Ureter (tissue), 1 donor: ENCODE measurements at places on chromosomes 11 and 22. TPM values are rescaled to one million over a fixed set of nuclear protein-coding genes. Genes with fewer than 3 reads are reported as not detected.

- DNase-seq: no peak
These were observed 1089.3 kb downstream of the FAM181B start for GRCh38 chr11:81644239-81644840.

GRCh38 chr11:88626216-88626615, 288.7 kb upstream of the CTSC start:
- DNase-seq: no peak

DNA sequence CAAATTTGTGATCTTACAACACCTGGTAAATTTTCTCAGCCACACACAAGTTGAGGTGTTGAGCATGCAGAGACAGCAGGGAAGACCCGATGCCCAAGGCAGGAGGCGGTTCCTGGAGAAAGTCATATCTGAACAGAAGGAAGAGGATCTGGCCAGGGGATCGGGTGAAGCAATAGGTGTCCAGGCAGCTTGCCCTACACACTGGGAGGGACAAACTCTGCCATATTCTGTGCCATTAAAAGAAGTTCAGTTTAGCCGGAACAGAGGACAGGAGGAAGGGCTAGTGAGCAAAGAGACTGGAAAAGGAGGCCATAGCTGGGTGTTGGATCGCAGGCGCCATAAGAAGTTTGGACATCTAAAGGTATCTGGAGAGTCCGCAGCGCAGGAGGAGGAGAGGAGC, 76.5 kb downstream of the TMPRSS5 start:
- no peak for DNase-seq

Gene RASSF10
- total RNA-seq: 3.7 TPM

Gene PATE2
- total RNA-seq: 0.23 TPM

GRCh38 chr11:45324459-45324858, 38.3 kb upstream of the SYT13 start:
- DNase-seq: no peak

Gene SLC22A25
- not detected for total RNA-seq

Gene IL17RA
- 15.4 TPM for total RNA-seq

DNA sequence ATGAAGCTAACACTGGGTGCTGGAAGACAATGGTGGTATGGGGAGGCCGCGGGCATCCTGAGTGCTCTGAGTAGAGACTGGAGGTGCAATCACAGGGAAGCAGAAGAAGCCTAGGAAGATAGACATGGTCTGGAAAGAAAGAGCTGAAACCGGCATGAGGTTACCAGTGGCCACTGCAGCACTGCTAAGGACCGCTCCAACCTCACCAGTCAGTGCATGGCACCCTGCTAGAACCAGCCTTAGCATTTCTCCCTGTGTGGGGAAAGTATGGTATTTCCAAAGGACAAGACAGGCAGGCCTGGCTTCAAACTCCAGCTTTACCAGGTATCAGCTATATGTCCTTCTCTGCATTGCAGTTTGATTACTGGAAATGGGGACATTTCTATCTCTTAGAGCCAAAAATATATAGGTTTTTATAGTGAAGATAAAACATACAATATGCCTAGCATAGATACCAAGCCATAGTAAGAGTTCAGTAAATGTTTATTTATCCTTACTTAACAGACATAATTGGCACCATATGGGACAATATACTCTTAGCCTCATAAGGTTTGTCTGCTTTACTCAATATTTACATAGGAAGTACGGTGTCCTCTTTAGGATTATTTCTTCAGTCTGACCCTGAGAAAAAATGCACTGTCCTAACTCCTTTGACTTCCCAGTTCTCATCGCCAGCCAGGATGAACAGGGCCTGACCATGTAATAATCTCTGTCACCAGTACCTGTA, 231.1 kb downstream of the TENM4 start:
- no peak for DNase-seq

GRCh38 chr11:124737638-124738305, 2.0 kb upstream of the NRGN start:
- DNase-seq: no peak

- DNase-seq: peak; percentile 6
These were observed 13.6 kb upstream of the APOL5 start for GRCh38 chr22:35703861-35704584.

DNA sequence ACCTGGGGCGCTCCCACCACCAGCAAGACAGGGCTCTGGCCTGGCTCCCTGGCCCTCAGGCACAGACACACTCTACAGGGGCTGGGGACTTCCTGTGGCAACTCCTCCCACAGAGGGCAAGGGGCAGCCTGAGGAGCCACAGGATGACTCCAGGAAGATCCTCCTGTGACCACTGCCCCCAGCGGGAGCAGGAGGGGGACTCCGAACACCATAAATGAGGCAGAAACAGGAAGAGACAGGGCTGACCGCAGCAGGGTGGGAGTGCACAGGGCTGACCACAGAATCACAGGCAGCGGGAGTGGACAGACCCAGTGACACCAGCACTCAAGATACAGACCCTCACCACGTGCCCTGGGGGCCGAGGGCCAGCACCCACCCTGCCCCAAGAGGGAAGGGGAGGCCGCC, 10.8 kb downstream of the ARAP1 start:
- DNase-seq: no peak

DNA sequence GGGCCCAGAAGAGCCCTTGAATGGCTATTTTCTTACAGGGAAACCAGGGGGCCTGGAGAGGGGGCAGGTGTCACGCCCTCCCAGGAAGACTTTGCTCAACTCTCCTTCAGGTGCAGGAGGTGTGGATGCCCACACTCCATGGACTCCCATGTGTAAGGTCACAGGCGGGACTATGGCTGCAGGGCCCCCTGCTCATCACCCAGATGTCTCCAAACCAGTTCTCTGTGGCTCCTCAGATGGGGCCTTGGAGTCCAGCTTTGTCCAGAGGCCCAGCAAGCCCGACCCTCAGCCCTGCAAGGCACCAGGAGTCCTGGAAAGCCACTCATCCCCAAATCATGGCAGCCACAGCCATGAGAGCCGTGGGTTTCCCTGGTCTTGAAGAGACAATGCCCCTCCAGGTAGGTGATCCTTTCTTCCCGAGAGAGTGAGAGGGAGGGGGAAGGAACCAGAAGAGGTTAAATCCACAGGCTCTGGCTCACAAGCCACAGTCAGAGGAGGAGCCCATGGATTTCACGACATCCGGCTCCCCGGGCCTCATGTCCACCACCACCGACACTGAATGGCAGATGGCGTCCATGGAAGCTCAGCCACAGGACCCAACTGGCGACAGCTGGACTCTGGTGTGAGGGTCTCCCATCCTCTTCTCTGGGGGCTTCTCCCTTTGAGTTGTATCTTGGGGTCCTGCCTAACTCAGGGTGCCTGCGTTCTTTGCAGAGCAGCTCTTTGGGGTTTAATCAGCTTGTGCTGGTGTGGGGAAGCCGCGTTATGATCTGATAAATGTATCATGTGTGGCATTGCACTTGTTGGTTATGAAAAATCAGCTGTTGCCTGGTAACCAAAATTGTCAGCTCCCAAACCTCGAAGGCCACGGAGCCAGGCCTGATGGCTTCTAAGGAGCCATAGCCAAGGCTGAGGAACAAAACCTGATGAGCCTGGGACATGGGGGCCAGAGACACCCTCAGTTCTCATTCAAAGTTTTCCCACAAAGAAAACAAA, 620.4 kb downstream of the BRD1 start:
- peak; percentile 22 for DNase-seq

DNA sequence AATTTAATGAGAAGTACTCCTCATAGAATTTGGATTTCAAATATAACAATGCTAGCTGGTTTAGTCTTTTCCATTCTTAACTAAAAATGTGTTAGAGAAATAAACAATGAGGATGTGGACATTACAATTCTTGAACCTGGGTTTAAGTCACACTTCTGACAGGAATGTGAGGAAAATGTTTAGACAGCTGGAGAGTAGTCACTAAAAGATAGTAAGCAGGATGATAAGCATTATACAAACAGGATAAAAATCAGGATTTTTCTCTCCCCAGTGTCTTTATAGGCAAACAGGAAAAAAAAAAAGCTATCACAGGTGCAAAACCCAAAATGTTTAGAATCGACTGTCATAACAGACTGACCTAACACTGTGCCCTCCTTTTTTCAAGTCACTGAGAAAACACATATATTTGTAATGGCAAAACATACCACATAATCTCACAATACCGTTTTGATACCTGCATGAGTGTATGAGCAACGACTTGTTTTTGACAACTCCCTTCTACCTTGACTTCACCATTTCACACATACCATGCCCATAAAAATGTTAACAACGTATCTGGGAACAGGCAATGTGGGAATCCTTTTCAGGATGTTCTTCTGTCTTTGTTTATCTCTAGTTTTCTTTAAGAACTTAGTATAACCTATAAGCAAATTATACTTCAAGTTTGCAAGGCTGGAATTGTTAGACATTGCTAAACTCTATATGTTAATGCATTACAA, 242.0 kb downstream of the SBF2 start:
- no peak for DNase-seq

DNA sequence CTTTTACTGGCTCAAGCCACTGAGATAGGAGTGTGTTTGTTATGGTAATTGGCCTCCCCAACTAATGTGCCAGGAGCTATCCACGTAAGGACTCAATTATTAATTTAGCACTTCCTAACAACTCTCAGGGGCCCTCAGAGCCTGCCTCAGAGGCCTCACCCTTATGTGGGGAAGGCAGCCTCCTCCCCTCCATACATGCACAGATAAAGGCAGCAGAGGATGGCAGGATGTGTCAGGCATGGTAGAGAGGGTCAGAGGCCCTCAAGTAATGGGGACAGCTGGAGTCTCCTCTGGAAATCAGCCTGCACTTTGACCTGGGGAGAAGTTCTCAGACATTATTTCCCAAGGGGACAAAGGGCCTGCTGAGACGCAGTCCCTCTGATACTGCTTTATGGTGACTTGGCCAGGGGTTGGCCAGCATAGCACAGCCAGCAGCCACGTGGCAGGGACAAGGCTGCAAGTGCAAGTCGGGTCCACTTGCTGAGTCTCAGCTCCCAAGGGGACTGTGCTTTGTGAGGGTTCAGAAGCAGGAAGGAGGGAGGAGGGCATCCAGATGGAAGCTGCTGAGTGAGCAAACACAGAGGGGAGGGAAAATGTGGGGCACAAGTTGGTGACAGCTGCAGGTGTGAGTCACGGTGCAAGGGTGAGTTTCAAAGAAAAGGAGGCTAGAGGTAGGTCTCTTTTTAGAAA, 17.0 kb downstream of the MOGAT2 start:
- DNase-seq: no peak

DNA sequence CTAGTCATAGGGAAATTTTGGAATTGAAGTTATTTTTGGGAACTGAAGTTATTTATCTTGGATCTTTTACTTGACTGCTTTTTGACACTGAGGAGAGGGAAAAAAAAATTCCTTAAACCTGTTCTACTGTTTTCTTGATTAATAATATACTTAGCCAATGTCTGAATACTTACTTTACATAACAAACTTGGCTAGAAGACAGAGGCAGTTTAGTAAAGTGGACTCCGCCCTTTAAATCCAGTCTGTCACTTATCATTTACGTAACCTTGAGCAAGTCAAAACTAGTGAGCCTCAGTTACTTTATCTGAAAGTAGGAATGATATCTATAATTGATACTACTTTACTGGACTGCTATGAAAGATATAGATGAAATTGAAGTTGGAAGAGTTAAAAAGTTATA, 19.5 kb downstream of the CTSC start:
- no peak for DNase-seq

DNA sequence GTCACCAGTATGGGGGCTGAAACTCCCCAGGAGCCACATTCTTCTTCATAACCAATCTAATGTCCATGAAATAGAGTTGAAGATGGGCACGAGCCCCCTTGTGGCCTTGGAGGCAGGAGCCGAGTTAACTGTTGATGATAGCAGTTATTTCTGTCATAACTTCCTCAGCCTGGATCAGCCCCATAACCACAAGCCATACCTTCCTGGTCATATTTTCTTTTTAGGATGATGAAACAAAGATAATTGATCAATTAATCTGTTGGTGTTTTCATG, 65.0 kb upstream of the TTC12 start:
- DNase-seq: no peak

Gene THY1
- total RNA-seq: 4.5 TPM

Gene NAALADL1
- total RNA-seq: 10.3 TPM

- DNase-seq: no peak
These were observed 7.6 kb downstream of the TSPAN32 start for GRCh38 chr11:2309251-2310072.

DNA sequence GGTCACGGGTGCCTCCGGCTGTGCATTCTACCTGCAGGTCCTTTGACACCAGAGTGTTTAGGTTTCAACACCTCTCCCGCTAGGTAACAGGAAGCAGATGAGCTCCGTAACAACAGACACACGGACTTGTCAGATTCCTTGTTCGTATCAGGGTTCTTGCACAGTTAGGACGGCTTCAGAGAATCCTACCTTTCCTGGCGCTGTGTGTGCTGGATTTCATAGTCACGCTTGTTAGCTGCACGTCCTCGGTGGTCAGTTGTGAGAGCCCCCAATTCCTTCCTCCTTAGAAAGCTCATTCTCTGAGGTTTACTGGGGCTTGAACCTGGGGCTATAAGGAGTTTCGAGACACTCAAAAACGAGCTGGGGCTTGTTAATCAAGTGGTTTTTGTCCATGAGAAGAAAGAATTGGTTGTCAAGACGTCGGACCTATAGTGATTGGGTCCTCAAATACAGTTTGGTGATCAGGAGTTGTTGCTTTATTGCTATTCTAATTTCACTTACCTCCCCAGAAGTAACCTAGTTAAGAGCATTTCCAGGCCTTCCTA, 664 bp downstream of the DDB2 start:
- DNase-seq: no peak

Gene SCGB1C1
- not detected for total RNA-seq

DNA sequence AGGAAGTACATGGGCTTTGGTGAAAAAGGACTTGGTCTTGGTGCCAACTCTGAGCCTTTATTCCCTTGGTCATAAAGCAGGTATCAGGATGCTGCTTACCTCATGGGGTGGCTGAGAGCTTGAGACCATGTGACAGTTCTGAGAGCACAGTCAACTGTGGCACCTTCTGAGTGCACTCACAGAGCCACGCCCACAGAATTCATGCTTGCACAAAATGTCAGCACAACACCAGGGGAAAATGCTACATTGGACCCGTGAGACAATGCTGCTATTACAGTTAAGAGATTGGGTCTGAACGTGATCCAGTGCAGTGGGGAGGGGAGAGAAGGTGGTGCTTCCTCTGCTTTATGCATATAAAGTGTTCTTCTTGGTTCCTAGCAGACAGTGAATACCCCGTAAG, 79.5 kb upstream of the SPON1 start:
- DNase-seq: no peak

- DNase-seq: no peak
These were observed 107.7 kb downstream of the SNX19 start for GRCh38 chr11:130808541-130808940.

Gene SVIP
- total RNA-seq: 21.0 TPM

GRCh38 chr11:33575311-33575710, 125.3 kb downstream of the C11orf91 start:
- DNase-seq: no peak

Gene DSCAML1
- 0.81 TPM for total RNA-seq
